ENCODE measurements at places on chromosomes 4 and X.

DNA sequence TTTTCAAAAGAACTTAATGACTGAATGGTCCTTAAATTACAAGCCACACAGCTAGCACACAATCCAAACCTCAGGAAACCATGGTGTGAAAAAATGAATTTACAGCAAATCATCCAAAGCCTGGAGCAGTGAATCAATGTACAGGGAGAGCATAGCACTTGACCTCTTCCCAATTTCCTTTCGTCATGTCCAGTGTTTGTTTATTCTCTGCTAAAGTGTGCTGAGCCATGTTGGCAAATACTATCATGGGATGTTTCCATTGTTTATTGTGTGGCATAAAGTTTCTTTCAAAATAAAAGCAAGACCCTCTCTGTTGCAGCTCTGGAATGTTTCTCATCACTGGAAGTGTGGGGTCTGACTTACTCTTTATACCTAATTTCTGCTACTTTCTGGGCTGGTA, 25.4 kb upstream of the FAM47B start:
- DNase-seq: no peak

DNA sequence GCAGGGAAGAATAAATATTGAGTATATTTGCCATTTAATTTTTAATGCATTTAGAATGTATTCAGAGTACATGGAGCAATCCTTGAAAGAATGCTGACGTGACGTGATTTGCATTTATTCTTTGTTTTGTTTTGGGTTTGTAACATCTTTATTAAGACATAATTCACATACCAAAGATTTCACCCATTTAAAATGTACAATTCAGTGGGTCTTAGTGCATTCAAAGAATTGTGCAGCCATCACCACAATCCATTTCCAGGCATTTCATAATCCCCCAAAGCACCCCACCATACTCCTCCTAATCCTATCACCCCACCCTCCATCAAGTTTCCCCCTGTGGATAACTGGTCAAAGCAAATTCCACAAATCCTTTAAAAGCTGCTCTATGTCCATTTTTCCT, 87.4 kb downstream of the FAM9B start:
- no peak for DNase-seq

GRCh38 chrX:85004255-85004654, 578 bp downstream of the APOOL start:
- no peak for DNase-seq

DNA sequence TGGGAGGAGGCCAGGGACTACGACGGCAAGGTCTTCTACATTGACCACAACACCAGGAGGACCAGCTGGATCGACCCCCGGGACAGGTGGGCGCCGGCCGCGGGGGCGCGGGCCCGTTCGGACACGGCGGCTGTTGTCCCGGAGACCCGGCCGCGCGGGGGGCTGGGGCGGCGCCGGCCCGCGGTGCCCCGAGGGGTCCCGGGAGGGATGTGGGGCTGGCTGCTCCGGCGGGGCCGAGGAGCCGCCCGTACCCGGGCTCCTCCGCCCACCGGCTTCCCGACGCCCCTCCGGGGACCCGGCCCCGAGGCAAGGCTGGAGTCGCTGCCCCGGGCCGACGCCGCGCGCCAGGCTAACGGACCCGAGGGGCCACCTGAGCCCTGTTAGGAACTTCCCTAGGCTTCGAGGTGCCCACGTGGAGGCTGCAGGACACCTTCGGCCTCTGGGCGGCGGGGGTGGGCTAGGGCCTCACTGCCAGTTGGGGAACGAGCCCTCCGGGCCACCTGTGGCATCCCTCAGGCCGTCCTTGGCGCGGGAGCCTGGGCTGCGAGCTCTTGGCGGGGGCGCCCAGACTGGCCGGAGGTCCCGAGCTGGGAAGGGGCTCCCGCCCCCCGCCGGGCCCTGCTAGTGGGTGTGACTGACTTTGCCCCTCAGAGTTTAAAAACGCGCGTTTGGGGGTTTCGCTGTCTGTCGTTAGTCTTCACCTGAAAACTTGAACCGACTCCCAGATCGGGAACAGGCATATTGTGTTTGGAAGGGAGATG, 660 bp downstream of the WWC2 start:
- peak; percentile 33 for DNase-seq

- DNase-seq: no peak
Observed at GRCh38 chr4:71293705-71294104, 45.1 kb upstream of the SLC4A4 start.

- DNase-seq: no peak
Observed at GRCh38 chr4:95377366-95377900, 171.3 kb downstream of the UNC5C start.

GRCh38 chrX:103520386-103520785, 1.1 kb upstream of the RAB40A start:
- no peak for DNase-seq

GRCh38 chrX:115583496-115584004, 22.6 kb downstream of the PLS3 start:
- no peak for DNase-seq

DNA sequence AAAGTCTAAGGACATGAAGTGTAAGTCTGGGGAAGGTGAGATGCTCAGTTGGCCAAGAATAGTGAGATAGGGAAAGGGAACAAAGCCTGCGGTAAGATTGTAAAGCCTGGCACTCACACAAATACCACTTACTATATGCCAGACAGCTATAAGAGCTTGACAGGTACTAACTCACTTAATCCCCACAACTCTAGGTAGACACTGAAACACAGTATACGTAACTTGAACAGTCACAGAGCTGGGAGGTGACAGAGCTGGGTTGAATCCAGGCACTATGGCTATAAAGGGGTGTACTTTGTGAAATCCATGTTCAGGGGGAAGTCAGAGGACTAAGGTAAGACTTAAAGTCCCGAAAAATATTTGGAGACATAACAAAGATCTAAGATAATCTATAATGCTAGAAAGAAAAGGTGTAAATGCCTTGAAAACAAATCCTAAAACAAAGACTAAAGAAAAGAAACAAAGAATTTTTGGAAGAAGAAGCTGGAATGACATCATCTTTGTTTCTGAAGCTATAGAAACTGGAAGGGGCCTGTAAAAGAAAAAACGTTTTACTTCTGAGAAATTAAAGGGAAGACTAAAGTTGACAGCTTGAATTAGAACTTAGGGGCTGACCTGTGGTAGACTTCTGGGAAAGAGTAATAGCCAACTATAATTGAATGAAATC, 172.5 kb downstream of the PPP3CA start:
- no peak for DNase-seq

GRCh38 chr4:166675411-166675810, 558.9 kb downstream of the SPOCK3 start:
- DNase-seq: no peak

GRCh38 chr4:9847968-9848748, 66.7 kb downstream of the DRD5 start:
- no peak for DNase-seq

GRCh38 chrX:132480581-132481203, 8.1 kb downstream of the MBNL3 start:
- DNase-seq: peak; percentile 64

- DNase-seq: no peak
Observed at GRCh38 chr4:138999666-139000065, 15.9 kb upstream of the NOCT start.

DNA sequence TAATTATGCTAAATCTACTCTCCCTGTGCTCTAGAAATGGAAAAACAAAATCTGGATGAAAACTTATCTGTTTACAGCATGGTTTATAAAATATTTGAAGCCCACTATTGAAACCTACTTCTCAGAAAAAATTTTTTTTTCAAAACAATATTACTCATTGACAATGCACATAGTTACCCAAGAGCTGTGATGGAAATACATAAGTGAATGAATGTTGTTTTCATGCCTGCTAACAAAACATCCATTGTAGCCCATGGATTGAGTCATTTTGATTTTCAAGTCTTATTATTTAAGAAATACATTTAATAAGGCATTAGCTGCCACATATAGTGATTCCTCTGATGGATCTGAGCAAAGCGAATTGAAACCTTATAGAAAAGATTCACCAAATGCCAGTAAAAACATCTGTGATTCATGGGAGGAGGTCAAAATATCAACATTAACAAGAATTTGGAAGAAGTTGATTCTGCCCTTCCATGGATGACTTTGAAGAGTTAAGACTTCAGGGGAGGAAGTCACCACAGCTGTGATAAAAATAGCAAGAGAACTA, 144.7 kb upstream of the HHIP start:
- no peak for DNase-seq

GRCh38 chr4:151093203-151093602, 6.2 kb upstream of the RPS3A start:
- no peak for DNase-seq

- DNase-seq: no peak
Observed at GRCh38 chr4:43243433-43244116, 351.1 kb downstream of the GRXCR1 start.
